ENCODE measurements at places on chromosomes 13 and 19. TPM values are rescaled to one million over a fixed set of nuclear protein-coding genes. Genes with fewer than 3 reads are reported as not detected.

Gene IL11
- total RNA-seq: 0.66 TPM

Gene MEDAG
- 47.0 TPM for total RNA-seq

Gene OR7A10
- not detected for total RNA-seq

Gene EDDM13
- not detected for total RNA-seq

Gene BRSK1
- 3.9 TPM for total RNA-seq

Gene ALDH16A1
- 13.9 TPM for total RNA-seq

Gene EBI3
- total RNA-seq: not detected

Gene LSR
- total RNA-seq: 0.26 TPM
